T-cell (primary cell): ENCODE measurements at places on chromosomes 13 and 19.

DNA sequence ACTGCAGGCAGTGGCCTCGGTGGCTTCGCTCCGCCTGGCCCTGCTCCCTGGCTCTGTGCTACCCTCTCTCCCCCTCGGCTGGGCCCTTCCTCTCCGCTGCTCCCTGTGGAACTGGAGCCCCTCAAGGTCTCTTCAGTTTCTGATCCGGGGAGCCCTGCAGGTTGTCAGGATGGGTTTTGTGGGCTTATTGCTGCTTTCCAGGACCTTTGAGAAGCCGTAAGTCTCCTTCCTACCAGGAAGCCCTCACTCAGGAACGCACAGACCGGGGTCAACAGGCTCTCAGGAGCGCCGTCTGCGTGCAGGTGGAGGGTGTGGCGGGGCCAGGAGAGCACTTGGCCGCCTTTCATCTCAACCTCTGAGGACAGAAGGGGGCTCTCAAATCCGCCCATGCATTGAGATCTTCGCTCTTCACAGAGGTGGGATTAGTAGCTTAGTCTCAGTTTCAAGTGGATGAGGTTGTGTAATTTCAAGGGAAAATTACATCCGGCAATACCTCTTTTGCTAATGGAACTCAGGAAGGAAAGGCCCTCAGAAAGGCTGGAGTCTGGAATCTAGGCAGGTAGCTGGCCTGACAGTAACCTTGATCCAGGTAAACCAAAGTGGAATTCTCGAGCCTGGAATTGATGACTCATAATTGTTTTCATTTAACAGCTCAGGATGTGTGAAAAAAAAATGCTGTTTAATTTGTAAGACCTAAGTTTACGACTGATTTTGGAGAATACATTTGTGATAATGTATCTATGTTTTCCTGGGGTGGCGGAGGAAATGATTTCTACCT is 102.0 kb downstream of the ATP11A start:
- no peak for DNase-seq

DNA sequence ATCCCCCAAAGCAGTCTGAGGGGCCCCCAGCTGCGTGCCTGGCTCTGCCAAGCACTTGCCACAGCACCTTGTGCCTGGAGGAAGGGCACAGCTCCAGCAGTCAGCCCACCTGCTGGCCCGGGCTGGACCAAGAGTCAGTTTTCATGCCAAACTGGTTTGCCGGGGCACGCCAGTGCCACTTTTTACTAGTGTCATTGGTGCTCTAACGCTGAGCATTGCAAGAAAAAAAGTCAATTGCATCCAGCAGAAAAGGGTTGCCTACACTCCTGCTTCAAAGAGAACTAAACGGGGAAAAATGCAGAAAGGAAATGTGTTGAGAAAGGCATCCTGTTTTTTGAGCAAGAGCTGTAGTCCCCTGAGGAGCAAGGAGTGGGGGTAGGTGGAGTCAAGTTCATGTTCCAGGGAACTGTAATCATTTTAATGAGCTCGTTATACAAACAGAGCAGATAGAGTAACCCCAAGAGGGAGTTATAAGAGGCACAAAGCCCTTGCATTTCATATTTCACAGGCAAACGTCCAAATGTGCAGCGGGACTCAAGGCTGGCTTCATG is 68.4 kb downstream of the F2RL3 start:
- DNase-seq, result no peak

GRCh38 chr13:75326173-75327134 is 155.5 kb downstream of the TBC1D4 start:
- peak; percentile 5 for DNase-seq

DNA sequence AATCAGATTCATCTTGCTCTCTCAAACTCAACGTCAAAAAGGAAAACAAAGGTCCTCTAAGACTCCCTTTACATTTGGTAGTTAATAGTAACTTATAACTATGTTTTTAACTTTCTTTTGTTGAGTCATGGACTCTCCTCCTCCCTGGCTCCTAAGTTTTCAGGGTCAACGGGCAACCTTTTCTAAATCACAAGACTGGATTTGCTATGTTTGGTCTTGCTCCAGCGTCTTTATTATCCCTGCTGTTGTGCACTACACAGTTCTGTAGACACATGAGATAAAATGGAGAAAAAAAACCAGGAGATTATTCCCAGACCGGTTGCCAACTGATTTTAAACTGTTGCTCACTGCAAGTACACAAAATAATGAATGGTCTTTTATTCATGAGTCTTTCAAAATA is 1.9 kb upstream of the ITM2B start:
- DNase-seq, result no peak

- no peak for DNase-seq
Measured at GRCh38 chr13:20119960-20120359, 40.9 kb downstream of the GJA3 start.

DNA sequence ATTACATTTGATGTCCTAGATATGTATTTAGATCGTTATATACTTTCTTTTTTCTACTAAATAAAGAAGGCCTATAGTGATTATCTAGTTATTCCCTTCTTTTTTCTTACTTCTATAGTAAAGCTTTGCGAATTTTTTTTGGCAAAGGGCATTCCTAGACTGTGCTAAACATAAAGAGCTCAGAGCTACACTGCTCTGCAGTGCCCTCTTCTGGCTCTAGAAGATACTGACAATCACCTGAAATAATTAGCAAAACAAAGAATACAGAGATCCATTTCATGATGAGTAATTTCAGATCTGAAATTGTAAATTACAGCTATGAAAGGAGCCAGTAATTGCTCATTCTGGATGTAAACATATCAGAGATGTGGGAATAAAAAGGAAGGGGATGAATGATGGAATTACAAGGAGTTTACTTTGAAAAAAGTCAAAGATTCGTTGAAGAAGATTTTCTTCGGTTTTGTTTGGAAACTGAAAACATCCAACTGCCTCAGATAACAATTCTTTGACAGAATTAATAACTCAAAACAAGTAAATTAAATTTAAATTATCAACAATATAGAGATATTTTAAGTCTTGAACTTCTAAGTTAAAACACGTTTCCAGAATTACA is 288.5 kb downstream of the NALCN start:
- peak; percentile 2 for DNase-seq

DNA sequence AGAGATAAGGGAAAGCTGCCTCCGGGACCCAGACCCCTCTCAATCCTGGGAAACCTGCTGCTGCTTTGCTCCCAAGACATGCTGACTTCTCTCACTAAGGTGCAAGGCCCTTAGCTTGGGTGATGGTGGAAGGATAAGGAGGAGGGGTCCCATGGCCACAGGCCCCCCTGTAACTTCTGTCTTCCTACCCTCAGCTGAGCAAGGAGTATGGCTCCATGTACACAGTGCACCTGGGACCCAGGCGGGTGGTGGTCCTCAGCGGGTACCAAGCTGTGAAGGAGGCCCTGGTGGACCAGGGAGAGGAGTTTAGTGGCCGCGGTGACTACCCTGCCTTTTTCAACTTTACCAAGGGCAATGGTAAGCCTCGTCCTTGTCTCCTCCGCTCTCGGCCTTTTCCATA is 2.0 kb downstream of the CYP2F1 start:
- DNase-seq, result no peak

GRCh38 chr13:104442536-104442935 is 1376.3 kb upstream of the SLC10A2 start:
- no peak for DNase-seq

DNA sequence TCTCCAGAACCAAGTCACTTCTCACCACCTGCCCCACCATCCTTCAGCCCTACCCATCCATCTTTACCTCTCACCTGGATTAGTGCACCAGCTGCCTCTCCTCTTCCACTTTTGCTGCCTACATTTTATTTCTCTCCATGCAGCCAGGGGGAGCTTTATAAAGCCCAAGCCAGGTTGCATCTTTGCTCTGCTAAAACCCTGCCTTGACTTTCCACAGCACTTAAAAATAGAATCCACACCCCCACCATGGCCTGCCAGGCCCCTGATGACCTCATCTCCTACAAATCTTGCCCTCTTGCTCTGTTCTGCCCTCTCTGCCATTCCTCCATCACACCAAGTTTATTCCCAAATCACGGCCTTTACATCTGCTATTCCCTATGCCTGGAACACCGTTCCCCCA is 1.8 kb downstream of the HOOK2 start:
- no peak for DNase-seq

- DNase-seq, result no peak
Measured at GRCh38 chr13:33785384-33785783, 32.6 kb upstream of the RFC3 start.

- DNase-seq, result no peak
Measured at GRCh38 chr13:94556041-94556440, 39.9 kb downstream of the TGDS start.

- peak; percentile 73 for DNase-seq
Measured at GRCh38 chr13:113393563-113394338, 29.8 kb upstream of the GRTP1 start.

DNA sequence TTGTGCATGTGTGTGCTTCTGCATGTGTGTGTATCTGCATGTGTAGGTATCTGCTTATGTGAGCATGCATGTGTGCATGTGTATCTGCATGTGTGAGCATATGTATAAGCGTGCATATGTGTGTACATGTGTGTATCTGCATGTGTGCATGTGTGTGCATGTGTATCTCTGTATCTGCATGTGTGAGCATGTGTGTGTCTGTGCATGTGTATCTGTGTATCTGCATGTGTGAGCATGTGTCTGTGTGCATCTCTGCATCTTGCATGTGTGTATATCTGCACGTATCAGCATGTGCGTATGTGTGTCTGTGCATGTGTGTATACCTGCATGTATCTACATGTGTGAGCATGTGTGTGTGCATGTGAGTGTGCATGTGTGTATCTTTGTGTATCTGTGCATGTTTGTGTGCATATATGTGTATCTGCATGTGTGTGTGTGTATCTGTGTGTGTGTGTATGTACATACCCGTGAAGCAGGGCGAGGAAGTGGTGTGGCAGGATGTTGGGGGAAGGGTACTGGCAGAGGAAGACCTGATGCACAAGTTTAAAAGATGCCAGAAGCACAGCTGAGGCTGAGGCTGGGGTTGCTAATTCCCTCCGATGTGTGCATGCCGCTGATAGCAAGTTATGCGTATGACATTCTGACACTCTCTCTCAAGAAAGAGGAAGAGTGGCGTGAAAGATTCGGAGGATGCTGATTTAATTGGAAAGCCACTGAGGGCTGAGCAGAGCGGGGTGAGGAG is 64.2 kb downstream of the TEX29 start:
- DNase-seq, result no peak

DNA sequence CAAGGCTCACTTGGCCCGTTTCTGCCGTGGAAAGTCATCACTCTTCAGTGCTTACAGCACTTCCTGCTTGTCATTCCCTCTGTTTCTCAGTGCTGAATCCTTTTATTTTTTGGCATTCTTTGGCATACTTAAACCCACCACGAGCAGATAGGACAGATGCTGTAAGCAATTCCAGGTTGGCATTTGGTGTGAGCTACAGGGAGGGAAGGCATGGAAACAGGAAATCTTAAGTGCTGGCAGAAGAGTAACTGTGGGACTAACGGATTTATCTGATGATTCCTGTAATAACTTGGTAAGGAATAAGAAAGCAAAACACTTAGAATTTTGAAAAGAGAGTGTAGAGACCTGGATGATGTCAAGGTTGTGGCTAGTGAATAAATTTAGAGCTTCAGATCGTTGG is 273.4 kb downstream of the GPC6 start:
- no peak for DNase-seq

- DNase-seq, result no peak
Measured at GRCh38 chr19:40542202-40542859, 34.3 kb upstream of the SHKBP1 start.
